Bone marrow (tissue), 2 donors: ENCODE measurements at places on chromosomes 4 and X.

GRCh38 chrX:37470711-37471110, 100.8 kb upstream of the LANCL3 start:
- no peak for DNase-seq

GRCh38 chr4:170770664-170771063, 680.9 kb upstream of the AADAT start:
- DNase-seq = no peak

DNA sequence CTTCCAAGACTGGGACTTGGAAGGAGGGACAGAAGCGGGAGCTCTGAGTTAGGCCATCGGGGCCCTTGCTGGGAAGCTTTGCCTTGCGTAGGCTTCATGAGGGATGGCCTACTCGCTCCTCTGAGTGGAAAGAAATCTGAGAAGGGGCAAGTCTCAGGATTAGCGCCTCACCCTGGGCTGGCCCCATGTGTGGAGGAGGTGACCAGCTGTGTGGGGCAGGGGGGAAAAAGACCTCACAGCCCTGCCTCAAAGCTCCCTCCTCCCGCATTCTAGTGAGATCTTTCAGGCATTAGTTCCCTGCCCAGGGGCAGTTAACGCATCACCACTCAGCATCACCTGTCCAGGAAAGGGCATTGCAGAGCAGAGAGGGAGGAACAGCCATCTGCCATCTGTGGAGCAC, 156.1 kb downstream of the ENPP6 start:
- DNase-seq = no peak

GRCh38 chrX:9873952-9874351, 87.7 kb downstream of the SHROOM2 start:
- DNase-seq = no peak
